ENCODE measurements at places on chromosomes 4 and X. TPM values are rescaled to one million over a fixed set of nuclear protein-coding genes. Genes with fewer than 3 reads are reported as not detected.

Gene SPANXD
- not detected for total RNA-seq

Gene FGF13
- not detected for total RNA-seq

Gene GATA1
- total RNA-seq = not detected

Gene VCX2
- not detected for total RNA-seq

Gene ARR3
- not detected for total RNA-seq

Measured in mammary epithelial cell (primary cell).